ENCODE measurements at places on chromosomes 3 and 15.

- DNase-seq: no peak
Observed at GRCh38 chr15:91070872-91071271, 29.2 kb upstream of the SV2B start.

- DNase-seq: no peak
Observed at GRCh38 chr3:57575966-57576626, 20.0 kb downstream of the PDE12 start.

DNA sequence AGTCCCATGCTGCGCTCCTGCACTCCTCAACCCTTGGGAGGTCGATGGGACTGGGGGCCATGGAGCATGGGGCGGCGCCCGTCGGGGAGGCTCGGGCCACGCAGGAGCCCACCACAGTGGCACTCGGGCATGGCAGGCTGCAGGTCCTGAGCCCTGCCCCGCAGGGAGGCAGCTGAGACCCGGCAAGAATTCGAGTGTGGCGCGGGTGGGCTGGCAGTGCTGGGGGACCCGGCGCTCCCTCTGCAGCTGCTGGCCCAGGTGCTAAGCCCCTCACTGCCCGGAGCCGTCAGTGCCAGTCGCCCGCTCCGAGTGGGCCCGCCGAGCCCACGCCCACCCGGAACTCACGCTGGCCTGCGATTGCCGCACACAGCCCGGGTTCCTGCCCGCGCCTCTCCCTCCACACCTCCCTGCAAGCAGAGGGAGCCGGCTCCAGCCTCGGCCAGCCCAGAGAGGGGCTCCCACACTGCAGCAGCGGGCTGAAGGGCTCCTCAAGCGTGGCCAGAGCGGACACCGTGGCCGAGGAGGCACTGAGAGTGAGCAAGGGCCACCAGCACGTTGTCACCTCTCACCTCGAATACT, 200.3 kb downstream of the ROBO2 start:
- peak; percentile 69 for DNase-seq

GRCh38 chr3:135565546-135565945, 400.0 kb upstream of the PPP2R3A start:
- DNase-seq: no peak

Measured in left lung (tissue), 14 donors.